ENCODE measurements at places on chromosomes 3 and 15.
A peak's percentile ranks its signal among the peaks of the same experiment; 100 is the strongest.

- DNase-seq, result no peak
Observed at GRCh38 chr3:118501152-118501551, 533.5 kb downstream of the IGSF11 start.

GRCh38 chr3:113450911-113451310, 9.6 kb upstream of the CFAP44 start:
- DNase-seq, result no peak

GRCh38 chr15:80969316-80969715, 20.3 kb downstream of the MESD start:
- DNase-seq, result no peak

DNA sequence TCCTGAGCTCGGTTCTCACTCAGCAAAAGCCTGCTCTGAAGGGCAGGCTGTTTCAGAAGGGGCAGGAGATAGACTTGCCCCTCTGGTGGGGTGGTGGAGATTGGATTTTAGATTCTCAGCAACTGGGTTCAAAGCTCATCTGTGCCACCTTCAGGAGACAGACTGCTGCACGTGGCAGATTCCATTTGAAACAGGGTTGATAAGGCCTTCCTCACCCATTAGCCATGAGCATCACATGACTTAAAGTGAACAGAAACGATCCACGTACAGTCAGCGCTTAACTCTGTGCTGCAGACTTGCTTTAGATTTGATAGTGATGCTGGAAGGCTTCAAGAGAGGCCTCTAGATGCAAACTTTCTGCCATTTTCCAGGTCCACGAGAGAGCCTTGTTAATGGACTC, 35.0 kb upstream of the MGLL start:
- no peak for DNase-seq

DNA sequence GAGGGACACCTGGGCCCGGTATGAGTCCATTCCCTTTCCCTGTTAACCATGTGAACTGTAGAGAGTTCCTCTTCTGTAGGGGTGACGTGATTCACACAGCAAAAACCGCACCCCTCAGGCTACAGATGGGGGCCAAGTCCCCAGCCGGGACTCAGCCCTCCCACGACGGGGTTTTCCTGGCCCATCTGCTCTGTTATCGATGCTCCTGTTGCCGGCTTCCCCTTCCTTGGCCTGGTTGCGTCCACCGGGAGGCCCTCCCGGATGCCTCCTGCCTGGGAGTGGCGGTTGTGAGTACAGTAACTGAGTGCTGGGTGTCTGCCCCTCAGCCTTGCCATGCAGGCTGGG, 817 bp upstream of the PLXNA1 start:
- DNase-seq, result no peak

DNA sequence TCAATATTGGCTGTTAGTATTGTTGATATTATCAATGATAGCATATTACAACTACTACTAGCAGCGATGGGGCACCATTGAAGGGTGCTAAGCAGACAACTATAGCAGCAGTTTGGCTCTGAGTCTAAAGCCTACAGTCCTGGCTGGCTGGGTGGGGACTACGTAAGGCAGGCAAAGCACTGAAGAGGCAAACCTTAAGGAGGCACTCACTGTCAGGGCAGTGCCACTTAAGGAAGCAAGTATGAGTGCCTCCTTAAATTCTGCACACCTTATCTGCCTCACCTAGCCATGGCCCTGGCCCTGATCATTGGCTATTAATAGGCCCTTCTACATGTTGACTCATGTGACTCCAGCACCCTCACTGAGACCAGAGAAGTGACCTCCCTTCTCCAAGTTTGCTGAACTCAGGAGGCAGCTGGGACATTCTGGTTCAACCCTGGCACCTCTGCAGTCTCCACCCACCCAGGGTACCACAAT, 20.6 kb downstream of the CDCP1 start:
- no peak for DNase-seq

GRCh38 chr3:77147836-77148578, 108.1 kb downstream of the ROBO2 start:
- no peak for DNase-seq

DNA sequence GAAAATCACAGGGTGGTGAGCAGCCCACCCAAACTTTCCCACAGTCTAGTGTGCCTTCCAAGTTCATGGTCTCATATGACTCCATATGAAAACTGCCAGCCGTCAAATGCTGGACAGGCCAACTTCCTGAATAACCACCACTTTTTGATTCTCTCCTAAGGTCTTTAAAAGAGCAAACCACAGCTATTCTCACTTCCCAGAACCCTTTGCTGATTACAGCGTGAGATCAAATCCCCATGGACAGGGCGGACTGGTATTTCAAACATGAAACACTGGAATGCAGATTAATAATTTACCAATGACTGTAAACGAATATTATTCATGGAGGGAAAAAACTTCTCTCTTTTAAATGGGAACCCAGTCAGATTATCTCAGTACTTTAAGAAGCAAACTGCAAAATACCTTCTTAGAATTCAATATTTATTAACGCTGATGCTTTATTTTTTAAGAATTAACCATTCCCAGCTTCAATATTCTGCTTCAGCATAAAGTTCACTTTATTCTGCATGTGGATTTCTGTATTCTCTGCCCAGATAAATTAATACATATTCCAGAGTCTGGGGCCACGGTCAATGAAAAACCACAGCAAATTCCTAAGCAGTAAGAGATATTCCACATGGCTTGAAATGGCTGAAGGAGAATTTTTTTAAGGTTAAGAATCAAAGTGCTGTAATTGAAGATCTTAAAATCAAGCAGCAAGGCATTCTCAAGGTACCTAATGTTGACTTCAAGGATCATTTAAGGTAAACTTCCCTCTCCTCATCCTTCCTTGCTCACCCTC, 42.9 kb downstream of the MYO1E start:
- DNase-seq, result no peak

- no peak for DNase-seq
Observed at GRCh38 chr15:101401286-101401685, 88.2 kb downstream of the PCSK6 start.

- no peak for DNase-seq
Observed at GRCh38 chr3:73175698-73176097, 114.2 kb downstream of the EBLN2 start.

- no peak for DNase-seq
Observed at GRCh38 chr3:72444656-72445223, 403.5 kb downstream of the SHQ1 start.

GRCh38 chr3:94379264-94379663, 316.4 kb downstream of the NSUN3 start:
- DNase-seq, result no peak

DNA sequence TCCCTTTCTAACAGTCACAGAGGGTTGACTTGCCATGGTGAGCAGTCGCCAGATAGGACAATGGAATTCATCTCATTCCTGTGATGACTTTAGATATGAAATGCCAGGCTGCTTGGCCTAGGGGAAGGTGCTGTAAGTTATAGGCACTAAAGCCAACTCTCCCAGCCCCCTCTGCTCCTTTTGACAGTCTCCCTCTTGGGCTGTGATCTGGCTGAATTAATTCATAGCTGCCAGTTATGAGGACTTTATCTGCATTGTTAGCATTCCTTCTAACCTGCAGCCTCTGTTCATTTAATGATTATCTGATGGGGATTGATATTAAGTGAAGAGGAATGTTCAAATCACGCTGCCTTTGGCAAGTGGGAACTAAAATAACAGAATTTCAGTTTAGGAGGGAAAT, 427.1 kb upstream of the RASGRP1 start:
- no peak for DNase-seq

GRCh38 chr3:50321336-50322114, 1.0 kb downstream of the HYAL2 start:
- DNase-seq, result peak; percentile 85

- no peak for DNase-seq
Observed at GRCh38 chr15:88890495-88890894, 4.8 kb downstream of the HAPLN3 start.

- DNase-seq, result no peak
Observed at GRCh38 chr15:77540312-77541060, 92.2 kb downstream of the LINGO1 start.

GRCh38 chr3:116276675-116277074, 168.6 kb downstream of the LSAMP start:
- DNase-seq, result no peak

GRCh38 chr15:64931381-64931780, 19.7 kb downstream of the ANKDD1A start:
- no peak for DNase-seq

DNA sequence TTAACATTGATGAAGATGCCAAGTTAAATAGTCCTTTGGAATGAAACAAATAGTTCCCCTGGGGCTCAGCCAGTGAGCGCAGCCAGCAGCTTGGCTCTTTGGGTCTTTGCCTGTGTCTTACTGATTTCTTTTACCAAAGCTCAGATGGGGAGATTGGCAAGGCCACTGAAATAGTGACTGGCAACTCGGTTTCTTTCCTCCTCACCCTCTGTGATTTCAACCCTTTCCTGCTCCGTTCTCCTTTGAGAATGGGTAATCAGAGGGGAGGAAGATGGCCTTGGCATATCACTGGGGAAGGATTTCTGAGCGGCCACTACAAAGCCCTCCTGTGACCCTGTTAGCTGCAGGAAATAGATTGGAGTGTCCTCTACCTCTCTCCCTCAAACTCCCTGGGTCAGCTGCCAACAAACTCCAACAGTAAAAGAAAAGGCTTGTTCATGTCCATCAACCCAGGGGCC, 337.1 kb upstream of the LRRFIP2 start:
- DNase-seq, result no peak

DNA sequence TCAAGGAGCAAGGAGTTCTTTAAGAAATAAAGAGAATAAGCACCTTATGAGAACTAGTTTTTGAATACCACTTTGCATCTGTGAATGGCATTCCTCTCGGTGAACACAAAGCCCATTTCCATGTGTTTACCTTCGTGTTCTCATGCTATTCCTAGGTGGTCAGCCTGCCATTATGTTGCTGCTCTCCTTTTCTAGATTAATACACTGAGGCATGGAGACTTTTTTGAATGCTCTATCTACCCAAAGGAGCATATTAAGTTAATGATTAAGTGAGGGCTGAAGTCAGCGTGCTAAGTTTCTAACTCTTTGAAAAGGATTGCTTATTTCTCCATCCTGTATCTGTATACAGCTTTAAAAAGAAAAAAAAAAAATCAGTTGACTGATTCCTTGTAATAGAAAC, 394.5 kb downstream of the MECOM start:
- no peak for DNase-seq

DNA sequence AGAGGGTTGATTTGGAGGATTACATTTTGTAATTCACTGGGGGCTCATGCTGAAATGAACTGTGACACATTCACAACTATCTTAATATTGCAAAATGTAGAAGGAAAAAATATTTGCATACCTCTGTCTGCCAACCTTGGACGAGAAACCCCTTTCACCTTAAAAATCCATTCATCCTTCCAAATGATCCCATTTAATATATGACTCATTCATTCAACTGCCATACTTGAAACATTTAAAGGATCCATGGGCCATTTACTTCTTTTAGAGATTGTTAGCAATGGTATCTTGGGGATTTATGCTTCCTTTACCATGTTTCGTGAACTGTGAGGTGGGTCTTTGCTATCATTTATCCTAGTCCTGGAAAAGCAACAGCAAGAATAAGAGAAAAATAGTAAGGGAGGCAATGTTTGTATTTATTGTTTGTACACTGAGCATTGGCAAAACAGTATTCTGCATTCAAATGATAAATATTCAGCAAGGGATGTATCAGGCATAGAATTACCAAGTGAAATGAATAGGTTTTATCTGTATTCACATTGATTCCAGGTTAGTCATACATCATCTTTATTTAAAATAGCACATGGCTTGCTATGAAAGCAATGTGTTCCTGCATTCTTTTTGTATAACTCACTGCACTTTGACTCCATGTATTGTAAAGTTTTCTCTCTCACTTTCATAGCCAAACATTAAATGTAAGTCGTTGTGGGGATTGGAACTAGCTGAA, 378.1 kb downstream of the NSUN3 start:
- no peak for DNase-seq

GRCh38 chr3:103693831-103694230, 1259.0 kb downstream of the ZPLD1 start:
- DNase-seq, result no peak

DNA sequence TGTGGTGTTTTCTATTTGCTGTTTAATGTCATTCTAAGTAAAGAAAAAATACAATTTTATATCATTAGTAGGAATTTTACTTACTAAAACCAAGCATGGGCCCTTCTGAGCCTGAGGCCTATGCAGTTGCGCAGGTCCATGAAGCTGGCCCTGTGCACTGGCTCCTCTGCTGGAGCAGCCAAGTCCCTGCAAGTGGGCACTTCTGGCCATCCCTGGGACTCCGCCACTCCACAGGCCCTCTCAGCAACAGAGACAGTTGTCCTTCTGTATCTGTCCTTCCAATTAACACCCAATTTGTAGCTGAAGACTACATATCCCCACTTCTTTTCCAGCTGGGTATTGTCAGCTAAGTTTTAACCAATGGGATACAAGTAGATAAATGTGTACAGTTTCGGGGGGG, 49.9 kb upstream of the RYK start:
- DNase-seq, result no peak

DNA sequence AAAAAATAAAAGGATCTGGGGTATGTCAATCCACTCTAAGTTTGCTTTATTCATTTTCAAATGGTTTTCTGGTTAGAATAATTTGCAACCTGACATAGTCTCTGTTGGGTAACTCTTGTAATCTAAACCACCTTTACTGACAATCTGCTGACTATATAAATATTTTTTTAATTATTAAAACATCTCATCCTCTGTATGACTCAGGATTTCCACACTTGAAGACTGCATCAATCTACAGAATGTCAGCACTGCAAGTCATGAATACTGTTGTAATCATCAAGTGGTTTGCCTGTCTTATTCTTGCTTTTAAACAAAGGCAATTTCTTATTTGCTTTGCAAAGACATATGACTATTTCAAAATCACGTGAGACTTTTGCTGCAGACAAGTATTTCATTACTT, 42.1 kb downstream of the VGLL3 start:
- no peak for DNase-seq

DNA sequence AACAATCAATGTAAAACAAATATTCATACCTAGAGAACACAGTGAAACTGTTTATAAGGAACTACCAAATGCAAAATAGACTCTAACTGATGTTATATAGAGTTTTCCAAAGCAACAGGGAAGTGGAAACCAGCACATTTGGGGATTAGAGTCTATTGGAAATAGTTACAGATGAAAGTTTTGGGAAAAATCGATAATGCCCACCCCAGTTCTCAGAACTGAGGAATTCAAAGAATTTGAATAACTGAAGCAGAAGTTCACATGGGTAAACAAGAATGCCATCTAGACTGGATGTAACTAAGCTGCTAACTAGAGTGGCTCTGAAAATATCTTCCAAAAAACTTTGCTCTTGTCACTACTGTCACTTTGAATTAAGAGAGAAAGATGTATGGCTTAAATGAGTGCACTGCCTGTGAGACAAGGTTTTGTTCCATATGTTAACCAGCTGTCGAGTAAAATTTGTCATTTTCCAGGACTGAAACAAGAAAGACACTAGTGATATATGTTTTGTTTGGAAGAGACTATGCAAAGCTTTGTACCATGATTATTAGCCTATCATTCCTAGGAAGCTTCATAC, 9.2 kb upstream of the DENND4A start:
- no peak for DNase-seq
